Suprapubic skin (tissue), 4 donors: ENCODE measurements at places on chromosomes 4 and X.

DNA sequence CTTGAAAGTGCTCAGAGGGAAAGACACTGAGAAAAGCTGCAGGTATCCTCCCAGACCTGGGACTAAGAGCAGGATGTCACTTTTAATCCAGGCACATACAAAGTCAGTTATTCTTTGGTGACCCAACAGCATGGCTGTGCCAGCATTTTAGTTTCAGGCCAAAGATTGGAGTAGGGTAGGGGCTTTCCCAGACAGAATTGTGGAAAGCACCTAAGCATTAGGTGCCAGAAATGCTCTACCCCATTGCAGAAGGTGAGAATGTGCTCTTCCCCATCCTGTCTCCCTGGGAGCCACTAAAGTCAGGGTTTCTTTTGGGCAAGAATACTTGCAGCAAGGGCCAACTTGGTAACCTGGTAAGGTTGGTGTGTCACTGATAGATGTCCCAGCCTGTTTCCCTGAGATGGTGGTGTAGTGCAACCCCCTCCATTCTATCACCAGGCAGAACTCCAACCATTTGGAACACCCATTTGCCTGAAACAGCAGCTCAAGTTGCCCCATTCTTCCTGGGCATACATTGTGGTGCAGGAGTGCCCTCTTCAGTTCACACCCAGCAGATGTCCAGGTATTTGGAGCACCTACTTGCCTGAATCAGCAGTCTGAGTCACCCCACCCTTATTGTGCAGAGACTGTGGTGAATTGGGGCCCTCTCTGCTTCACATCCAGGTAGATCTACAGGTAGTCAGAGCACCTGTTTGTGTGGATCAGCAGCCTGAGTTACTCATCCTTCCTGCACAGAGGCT is 183.5 kb downstream of the ZC4H2 start:
- DNase-seq: no peak

DNA sequence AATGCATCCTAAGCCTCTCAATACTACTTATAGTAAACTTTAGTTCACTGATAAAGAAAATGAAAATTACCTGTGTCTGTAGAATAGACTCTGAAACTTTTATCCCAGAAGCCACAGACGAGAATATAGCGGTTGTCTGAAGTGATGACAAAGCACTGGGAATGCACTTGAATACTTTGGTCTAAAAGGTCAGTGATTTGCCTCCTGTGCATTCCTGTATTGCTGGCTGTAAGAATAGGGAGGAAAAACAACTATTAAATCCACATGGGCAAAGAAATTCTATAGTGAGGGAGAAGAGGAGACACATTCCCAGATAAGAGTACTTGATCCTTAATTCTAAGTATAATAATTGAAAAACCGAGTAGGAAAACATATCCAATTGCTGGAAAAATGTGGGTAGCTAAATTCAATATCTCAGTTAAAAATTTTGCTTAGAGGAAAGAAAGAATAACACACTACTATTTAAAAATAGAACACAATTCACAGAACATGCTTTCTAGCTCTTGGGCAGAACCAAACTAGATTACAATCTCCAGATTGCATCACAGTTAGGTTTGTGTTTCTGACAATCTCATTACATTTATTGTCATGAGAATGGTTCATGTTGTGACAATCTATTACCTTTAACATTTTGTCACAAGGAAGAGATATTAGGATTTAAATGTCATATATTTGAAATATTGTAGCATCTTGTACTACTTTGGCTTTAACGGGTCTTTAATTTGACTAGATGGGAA is 232.1 kb downstream of the DCLK2 start:
- DNase-seq: no peak

DNA sequence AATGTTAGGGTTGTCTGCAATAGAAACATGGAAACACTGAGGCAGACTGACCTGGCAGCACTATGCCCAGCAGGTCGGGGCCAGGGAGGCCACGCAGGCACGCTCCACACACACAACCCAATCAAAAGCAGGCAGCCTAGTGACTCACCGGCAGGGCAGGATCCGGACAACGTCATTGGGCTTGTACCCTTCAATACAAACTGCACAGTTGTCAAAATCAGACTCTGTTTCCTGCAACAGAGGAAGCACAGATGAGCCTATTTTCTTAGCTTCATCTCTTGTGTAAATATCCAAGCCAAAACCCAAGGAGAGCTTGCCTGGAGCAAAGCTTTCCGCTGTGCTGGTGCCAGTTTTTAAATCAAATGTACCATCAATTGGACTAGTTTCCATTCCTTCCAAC is 185.8 kb downstream of the RNF150 start:
- no peak for DNase-seq

DNA sequence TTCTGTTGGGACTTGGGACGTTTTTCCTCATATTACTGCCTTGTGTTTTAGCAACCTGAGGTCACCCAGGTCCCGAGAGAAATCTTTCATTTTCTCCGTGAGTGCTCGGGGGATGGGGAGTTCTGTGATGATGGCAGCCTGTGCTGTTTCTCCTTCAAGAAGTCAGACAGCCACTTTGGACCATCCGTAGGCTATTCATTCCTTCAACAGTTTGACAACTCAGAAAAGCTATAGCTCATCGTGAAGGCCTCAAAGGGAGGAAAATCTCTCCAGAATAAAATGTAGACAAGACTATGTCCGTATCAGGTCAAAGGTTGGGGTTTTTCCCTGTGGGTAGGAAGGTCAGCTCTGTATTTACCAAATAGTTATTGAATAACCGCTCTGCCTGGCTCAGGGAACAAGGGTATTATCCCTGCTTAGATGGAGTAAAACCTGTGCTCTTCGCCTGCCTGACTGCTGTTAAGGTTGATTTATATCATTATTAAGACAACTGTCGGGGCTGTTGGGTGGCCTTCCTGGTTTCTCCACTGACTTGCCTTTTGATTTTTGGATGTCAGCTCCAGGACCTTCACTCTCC is 36.6 kb downstream of the FAM114A1 start:
- DNase-seq: no peak

DNA sequence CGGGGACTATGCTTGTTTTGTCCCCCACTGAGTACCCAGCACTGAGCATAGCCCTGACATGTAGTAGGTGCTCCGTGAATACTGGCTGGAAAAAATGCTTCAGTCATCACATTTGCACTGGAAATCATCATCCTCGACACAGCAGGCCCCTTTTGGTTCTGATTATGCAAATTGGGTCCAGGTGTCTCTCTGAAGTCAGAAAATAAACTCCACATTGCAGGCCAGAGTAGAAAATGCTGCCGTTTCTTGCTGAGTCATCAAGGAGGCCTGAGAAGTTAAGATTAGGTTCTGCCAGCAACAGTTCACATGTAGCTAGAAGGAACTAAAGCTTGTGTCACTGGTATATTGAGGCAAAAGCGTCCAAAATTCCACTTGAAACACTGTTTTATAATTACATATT is 15.0 kb upstream of the STK32B start:
- DNase-seq: no peak

DNA sequence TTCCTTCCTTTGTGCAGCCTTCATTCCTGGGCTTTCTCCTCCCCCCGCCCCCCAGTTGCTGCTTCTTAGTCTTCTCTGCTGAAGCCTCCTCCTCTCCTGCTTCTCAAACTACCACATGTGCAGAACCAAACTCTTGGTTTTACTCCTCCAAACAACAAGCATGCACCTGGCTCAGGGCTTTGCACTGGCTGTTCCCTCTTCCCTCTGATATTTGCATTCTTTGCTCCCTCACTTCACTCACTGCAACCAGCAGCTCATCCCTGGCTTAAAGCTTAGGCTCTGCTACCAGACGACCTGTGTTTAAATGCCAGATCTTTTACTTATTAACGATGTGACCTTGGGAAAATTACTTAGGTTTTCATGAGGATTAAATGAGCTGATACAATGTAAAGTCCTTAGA is 51.4 kb downstream of the MED28 start:
- no peak for DNase-seq

GRCh38 chrX:96480081-96480480 is 204.6 kb upstream of the DIAPH2 start:
- no peak for DNase-seq

DNA sequence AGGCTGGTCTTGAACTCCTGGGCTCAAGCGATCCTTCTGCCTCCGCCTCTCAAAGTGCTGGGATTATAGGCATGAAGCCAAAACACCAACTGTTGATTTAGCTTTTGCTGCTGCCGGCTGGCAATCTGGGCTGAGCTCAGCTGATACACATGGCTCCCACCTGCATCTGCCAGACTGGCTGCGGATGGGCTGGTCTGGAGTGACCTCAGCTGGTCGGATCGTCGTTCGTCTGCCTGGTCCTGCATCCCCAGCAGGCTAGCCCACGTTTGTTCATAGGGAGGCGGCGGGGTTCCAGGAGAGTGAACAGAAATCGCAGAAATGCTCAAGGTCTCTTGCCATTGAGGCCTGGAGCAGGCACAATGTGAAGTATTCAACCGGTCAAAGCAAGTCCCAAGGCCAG is 74.4 kb upstream of the DDX3X start:
- no peak for DNase-seq

- DNase-seq: no peak
Observed at GRCh38 chr4:180798036-180798577, 1445.1 kb upstream of the TENM3 start.

GRCh38 chr4:110487873-110488272 is 11.9 kb downstream of the ENPEP start:
- no peak for DNase-seq

DNA sequence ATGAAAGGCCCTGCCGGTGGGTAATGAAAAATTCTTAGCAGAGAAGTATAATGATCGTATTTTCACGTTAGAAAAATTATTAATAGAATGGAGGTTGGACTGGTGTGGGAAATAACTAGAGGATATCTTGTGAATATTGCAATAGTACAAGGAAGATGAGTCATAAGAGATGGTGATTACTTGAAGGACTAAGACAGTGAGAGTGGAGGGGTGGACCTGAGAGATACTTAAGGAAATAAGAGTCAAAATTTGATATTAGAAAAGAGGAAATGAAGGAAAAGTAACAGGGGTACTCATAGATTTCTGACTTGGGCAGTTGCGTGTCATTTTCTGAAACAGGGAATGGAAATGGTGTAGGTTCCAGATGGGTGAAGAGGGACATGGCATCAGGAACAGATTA is 1.7 kb upstream of the USP53 start:
- no peak for DNase-seq

DNA sequence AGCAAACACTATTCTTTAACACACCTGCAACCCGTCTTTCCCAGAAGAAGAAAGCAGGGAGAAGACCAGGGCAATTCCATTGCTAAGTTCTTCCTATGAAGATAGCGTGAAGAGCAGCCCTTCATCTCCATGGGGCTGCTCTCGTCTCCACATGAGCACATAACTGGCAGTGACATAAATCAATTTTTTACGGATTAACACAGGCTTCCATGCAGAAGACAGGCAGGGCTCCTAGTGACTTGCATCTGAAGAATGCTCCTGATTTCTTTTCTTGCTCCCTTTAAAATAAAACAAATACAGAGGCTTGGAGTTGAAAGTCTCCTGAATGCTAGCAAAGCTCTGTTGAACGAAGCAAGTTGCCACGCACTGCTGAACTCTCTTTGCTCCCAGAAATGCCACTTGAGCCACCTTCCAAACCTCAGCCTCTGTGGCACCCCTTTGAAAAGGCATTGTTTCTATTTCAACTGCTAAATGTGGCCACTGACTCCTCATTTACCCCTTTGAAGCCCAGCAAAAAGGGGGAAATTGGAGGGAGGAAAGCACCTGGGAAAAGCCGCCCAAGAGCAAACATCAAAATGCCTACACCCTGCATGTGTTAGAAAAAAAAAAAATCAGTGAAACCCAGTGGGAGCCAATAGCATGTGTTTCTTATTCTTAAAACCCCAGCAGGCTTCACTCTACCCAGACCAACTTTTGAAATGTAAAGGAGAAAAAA is 383.7 kb downstream of the IDS start:
- no peak for DNase-seq

DNA sequence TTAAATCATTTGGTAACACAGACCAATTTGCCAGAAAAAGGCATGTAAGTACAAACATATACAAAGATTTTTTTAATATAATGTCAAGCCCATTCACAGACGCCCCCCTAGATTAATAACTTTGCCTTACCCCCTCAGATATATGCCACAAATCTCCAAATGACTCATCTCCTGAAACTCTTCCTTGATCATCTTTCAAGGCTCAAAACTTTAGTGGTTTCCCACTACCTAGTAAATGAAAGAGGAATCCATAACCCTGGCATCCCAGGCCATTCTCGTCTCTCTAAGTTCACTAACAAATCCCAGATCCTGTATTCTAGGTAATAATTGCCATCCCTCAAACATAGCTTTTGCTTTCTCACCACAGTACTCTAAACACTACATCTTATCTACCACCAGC is 61.9 kb downstream of the PRSS12 start:
- DNase-seq: no peak

DNA sequence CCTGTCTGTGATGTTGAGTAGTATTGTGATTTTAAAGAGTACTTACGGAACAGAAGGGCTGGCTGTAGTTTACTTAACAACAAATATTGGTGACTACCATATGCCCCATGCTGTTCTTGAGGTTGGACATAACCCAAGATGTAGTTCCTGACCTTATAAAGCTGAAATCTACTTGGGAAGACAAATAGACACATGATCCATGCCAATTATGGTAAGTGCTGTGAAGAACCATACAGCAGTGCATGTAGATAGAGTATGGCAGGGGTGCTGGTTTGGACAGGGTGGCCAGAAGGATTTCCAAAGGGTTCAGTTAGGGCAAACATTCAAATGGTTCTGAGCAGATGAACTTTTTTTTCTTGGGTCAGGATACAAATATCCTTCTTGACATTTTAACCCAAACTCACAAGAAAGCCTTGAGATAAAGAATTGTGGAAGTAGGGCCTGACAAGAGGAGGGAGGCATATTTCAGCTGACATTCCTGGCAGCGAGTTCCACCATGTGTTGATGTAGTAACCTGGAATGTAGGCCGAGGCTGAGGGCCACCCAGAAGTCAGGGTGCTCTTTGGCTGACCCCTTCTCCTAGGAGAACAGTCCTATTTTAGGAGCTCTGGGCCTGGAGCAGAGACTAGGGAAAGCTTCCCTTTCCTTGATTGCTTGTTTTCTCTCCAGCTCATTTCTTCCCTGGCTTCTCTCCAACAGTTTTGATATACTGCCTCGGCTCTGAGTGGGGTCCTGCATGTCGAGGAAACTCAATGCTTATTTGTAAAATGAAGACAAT is 74.2 kb downstream of the FREM3 start:
- no peak for DNase-seq

DNA sequence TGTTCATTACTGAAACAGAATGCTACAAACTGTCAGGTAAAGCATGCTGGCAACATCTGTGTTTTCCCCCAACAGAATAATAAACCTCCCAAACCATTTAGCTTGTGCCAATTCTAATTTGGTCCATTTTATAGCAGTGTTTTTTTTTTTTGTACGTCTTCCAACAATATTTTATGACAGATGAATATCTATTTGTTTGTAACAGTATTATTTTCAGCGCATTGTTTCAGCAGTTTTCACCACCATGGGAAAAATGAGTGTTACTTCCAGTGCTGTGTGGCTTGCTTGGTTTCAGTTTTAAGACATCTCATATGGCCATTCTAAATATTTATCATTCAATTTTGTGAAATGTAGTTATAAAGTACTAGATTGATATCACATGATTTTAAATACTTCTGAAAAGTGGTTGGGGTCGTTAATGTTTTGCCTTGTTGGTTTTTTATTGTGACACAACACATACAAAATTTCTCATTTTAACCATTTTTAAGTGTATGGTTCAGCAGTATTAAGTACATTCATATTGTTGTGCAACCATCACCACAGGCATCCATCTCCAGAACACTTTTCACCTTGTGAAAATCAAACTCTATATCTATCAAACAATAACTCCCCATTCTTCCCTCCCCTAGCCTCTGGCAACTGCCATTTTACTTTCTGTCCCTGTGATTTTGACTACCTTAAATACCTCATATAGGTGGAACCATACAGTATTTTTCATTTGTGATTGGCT is 25.6 kb upstream of the TBC1D19 start:
- DNase-seq: no peak

- DNase-seq: no peak
Observed at GRCh38 chr4:169999923-170000322, 26.3 kb downstream of the MFAP3L start.
